Left colon (tissue), 2 donors: ENCODE measurements at places on chromosomes 6 and 20.

GRCh38 chr6:44472250-44472945, 84.9 kb downstream of the CDC5L start:
- DNase-seq: no peak

DNA sequence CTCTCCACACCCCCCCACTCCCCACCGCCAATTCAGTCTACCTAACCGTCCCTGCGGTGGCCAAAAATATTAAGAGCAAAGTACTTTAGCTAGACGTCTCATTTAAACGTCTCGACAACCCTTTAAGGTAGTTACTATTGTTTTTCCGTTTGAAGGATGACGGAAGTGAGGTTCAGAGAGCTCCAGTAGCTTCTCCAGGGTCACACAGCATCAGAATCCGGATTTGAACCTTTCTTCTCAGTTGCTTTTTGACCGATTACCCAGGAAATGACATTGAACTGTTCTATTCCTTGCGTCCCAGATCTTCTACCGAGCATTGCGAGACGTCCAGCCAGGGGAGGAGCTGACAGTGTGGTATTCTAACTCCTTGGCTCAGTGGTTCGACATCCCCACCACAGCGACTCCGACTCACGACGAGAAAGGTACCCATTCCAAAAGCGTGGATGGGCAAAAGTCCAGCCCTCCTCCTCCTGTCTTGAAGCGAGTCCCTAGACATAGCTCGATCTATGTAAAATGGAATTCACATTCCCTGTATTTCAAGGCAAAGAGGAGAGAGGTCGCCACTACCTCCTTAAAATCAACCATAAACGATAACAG, 2.4 kb downstream of the PRDM13 start:
- no peak for DNase-seq

GRCh38 chr6:164378330-164378729, 931.1 kb downstream of the C6orf118 start:
- no peak for DNase-seq

DNA sequence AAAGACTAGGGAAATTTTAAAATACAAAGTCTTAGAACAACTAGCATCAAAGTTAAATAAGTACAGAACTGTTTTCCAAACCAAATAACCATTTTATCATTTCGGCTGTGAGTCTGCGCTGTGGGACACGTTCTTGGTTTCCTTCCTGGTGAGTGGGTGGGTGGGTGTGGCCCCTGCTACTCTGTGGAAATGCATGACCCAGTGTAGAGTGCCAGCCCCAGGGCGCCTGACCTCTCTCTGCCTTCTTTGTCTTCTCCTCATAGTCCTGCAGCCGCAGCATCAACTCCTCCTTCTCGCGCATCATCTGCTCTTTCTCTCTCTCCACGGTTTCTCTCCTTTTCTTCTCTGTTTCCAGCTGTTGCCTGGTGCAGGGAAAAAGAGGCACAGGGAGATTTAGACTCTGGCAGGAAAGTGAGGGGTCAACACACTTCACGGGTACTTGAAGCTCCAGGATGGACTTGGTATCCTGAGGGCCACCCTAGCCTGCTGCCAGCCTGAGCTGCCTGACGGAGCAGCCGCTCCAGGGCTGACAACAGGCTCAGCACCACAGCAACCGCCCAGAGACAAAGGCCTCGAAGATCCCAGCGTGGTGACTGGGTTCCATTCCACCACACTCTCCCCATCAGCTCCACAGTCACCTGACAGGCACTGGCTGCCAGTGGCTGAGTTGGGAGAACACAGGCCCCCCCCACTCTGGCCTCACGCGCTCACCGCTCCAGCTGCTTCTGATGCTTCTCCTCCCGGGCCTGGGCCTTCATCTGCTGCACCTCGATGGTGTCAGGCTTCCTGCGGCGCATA, 48.4 kb downstream of the EZR start:
- DNase-seq: no peak

GRCh38 chr20:45341579-45341938, 6.7 kb downstream of the SDC4 start:
- peak; percentile 26 for DNase-seq

DNA sequence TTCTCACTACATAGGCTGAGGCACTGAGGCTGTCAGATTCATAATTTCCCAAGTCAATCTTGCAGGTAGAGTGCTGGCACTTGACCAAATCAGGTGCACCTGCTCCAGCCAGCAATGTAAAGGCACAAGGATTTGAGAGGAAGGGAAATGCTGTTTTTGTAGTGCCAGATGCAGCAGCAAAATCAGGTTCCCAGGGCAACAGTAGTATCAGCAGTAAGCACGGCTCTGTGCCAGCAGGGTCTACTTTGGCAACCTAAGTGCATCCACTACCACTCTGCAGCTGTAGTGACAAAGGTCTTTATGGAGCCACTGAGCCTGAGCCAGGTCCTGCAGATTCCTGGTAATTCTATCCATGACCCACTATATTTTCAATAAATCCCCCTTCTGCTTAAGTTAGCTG, 329.5 kb downstream of the TPBG start:
- peak; percentile 6 for DNase-seq

DNA sequence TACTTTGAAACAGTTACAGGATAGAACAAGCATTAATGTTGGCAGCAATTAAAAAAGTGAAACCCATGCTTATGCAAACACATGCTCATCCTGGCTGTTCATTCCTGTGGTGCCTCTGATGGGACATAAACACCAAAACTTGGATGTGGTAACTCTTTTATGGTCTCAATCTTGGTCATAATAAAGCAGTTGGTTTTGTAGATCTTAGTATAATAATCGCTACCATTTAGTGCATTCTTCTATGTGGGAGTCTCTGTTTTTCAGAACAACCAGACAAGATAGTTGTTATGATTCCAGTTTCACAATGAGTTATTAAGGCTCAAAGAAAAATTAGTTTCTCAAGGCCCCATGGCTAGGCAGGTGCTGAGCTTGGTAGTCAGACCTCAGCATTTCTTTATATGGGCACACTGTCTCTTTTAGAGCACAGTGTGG, 184.0 kb downstream of the UTRN start:
- DNase-seq: no peak

DNA sequence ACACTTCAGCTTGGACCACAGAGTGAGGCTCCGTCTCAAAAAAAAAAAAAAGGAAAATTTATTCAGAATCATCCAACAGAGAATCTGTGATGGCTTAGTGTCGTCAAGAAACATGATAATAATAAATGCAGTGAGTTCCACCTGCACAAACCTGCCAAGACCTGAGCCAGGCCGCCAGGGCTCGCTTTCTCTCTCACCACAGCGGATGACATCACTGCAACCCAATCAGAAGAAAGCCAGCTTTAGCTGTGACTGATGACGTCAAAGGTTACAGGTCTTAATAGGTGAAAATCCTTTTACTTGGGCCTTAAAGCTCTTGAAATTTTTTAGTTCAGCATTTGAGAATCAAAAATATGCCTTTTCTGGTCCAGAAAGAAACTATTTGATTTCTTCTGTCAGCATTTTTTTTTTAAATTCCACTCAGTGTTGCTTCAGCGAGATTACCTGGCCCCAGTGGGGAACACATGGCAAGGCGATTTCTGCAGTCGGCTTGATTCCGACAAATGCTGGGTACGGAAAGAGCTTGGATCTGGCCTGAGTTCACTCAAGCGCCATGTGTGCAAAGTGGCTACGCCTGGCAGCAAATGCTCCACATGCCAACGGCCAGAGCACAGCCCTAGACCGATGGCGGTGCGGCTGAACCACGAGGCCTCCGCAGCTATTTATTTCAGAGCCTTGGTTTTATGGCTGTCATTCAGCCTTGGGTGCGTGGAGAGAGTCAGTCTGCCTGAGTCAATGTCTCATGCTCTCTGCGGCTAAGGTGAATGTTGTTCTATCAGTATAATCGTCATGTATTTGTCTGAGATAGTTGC, 105.7 kb upstream of the QKI start:
- no peak for DNase-seq

DNA sequence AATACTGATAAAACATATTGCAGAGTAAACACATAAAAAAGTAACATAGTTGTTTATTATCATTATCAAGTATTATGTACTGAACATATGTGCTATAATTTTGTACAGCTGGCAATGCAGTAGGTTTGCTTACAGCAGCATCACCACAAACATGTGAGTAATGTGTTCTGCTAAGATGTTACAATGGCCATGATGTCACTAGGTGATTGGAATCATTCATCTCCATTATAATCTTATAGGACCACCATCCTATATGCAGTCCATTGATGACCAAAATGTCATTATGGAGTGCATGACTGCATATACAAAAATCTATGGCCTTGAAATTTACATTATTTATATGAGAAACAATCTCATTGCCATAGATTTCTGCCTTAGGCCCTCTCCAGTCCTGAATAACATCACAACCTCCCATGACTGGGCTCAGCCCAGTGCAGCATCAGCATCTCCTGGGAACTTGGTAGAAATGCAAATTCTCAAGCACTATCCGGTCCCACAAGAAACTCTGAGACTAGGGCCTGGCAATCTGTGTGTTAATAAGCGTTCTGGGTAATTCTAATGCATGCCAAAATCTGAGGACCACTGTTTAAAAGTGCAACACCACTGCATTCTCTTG, 352.0 kb upstream of the MARCKS start:
- no peak for DNase-seq

GRCh38 chr6:3808199-3808598, 41.0 kb upstream of the FAM50B start:
- no peak for DNase-seq

DNA sequence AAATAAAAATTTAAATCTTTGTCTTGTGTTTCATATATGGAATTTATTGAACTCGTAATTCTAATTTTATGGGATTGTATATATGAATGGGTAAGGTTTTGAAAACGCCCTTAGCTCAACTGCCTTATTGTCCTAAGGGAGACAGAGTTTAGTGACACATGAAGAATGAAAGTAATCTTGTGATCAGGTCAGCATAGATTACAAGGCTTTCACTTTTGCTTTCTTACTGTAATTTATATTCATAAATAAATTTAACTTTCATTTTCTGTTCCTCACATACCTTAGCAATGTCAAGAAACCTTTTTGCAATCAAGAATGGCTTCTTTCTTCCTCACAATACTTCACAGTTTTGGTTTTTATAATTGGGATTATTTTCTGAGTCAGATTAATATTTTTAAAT, 14.4 kb downstream of the KPNA5 start:
- no peak for DNase-seq

GRCh38 chr20:59333951-59334350, 33.5 kb downstream of the EDN3 start:
- peak; percentile 52 for DNase-seq

- no peak for DNase-seq
Observed at GRCh38 chr6:85983032-85983659, 340.5 kb upstream of the SYNCRIP start.

- DNase-seq: no peak
Observed at GRCh38 chr6:149031859-149032598, 285.2 kb downstream of the UST start.

DNA sequence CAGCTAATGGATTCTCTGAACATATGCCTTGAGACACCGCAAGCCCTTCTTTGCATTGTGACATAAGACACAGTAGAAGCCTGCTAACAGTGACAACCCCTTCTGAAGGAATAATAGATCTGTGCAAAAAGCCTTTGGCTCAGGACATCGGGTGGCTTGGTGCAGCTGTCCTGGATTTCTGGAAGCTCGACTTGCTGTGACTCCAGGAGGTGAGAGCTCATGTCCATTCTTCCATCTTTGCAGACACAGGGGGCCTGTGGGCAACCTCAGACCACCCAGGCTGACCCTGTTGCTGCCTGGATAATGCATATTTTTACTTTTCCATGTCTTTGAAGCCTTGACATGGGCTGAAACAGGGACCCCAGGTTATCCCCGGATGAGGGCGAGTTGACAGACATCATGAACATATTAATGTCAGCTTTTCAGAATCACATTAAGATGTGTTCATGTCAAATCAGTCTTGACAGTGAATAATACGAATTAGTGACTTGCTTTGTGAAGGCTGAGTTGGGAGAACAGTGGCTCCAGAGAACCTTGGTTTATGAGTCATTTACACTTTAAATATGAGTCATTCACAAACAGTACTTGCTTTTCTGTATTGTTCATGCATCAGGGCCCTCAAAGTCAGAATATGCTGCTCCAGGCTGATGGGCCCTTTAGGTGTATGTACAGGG, 66.8 kb upstream of the IYD start:
- DNase-seq: no peak

DNA sequence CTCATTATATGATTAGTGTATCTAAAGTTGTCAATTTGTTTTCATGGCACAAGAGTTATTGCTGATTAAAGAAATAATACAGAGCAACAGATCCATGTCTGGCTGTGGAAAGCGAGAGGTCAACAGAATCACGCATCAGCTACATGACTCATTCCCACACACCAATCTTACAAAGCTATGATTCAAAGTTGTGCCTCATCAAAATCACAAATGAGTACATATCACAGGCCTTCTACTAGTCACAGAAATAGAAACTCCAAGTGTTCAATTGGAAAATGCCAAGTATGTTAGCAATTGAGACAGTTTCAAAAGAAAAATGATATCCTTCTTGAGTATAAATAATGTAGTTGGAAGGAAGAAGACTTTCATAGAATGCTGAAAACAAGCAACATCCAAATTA, 57.8 kb upstream of the NKAIN2 start:
- DNase-seq: no peak

DNA sequence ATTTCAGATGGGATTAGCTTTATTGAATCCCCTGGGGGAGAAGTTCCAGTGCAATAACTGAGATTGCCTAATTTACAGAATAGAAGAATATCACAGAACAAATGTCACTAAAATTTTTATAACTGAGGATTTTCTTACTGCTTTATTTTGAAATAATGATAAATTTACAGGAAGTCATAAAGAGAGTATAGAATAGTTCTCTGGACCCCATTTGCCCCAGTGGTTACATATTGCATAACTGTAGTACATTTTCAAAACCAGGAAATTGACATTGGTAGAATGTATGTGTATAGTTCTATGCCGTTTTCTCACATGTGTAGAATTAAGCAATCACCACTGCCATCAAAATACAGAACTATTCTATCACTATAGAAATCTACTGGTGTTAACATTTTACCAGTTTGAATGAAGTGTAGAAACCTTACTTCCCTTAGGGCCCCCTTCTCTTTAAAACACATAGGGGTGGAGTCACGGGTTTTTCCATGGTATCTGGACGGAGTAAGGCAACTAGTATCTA, 18.3 kb downstream of the KIF6 start:
- no peak for DNase-seq

- no peak for DNase-seq
Observed at GRCh38 chr6:78854546-78854945, 12.8 kb upstream of the IRAK1BP1 start.

DNA sequence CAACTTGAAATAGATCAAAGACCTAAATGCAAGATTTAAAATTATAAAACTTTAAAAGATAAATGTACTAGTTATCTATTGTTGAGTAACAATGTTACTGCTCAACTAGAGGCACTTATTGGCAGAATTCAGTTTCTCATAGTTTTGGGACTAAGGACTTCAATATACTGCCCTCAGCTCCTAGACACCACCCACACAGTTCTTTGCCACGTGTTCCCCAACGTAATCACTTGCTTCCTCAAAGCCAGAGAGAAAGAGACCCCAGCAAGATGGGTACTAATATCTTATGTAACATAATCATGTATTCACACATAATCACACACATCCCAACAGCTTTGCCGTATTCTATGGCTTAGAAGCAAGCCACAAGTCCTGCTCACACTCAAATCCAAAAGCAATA, 50.3 kb upstream of the SLC22A16 start:
- DNase-seq: no peak
